ENCODE measurements at places on chromosomes 13 and 19. TPM values are rescaled to one million over a fixed set of nuclear protein-coding genes. Genes with fewer than 3 reads are reported as not detected.

DNA sequence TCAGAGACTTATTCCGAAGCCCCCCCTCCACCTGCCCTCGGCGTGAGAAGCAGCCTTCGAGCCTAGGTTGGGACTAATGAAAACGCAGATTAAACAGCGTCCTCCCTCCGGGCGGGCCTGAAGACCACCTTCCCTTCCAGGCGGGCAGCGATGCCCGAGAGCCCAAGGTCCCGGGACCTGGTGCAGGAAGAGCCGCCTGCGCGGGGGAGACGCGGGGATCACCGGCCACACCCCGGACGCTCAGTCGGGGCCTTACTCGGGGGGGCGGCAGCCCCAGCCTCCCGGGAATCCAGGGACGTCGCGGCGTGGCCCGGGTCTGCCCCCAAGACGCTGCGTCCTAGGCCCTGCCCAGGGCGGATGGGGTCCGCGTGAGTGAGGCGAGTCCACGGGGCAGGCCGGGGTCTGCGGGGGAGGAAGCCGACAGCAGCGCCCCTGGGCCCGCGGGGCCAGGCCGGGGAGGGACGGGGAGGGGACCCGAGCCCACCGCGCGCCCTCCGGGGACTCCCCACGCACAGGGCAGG is 33.3 kb upstream of the SPACA7 start:
- no peaks in the 10 kb centered on the region for H3K36me3 ChIP-seq
- H3K4me3 ChIP-seq: no peak overlapping the region
- no peak overlapping the region for H3K27ac ChIP-seq
- peaks cover 22% of the 10 kb centered on the region for H3K27me3 ChIP-seq

DNA sequence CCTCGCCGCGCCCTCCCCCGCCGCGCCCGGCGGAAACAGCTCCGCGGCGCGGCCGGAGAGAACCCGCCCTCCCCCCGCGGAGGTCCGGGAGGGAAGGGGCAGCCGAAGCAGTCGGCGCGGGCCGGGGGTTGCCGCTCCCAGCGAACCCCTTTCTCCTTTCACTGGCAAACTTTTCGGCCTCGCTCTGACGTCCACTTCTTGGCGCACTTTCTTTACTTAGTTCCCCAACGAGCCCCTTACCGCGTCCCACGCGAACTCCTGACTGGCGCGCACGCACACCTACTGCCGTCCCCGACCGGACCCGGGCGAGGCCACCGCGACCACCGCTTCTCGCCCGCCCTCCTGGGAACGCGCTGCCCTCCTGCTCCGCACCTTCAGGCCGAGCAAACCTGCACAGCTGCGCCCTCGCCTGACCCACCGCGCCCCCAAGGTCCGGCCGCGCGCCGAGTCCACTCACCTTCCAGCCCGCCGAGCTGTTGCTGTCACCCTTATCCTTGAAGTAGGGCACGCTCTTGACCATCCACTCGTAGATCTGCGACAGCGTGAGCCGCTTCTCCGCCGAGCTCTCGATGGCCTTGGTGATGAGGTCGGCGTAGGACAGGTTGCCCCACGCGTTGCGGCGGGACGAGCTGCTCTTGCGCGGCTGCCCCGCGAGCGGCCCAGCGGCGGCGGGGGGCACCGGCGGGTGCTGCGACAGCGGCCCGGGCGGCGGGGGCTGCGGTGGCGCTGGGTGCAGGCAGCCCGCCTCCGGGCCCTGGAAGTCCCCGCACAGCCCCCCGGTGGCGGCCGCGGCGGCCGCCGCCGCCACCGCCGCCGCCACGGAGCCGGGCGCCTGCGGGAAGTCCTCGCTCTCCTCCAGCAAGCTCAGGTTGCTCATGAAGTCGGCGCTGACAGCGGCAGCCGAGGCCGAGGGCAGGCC is 1.1 kb downstream of the FOXO1 start:
- peak overlapping the region; percentile 88 for H3K4me3 ChIP-seq
- H3K36me3 ChIP-seq: peaks cover 20% of the 10 kb centered on the region
- peak; percentile 46 for DNase-seq

The ZBTB32 gene
- 15.4 TPM for total RNA-seq

DNA sequence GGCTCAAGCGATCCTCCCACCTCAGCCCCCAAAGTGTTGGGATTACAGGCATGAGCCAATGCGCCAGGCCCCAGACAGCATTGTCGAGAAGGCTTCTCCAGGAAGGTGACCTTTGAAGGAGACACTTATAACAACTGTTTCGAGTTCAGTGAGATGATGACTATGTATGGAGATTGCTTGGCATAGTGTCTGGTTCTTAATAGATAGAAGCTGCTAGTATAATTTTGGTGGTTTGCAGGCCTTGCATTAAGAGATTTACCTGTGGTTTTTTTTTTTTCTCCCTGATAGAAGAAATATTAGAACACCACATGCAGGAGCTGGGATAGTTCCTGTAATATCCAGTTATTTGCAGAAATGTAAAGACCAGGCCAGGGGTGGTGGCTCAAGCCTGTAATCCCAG is 3.7 kb downstream of the MARCHF2 start:
- peaks cover 9% of the 10 kb centered on the region for H3K4me1 ChIP-seq
- no peak for DNase-seq
- H3K4me3 ChIP-seq: no peak overlapping the region
- H3K27me3 ChIP-seq: no peaks in the 10 kb centered on the region
- no peak overlapping the region for H3K27ac ChIP-seq

- H3K36me3 ChIP-seq: peaks cover 52% of the 10 kb centered on the region
- H3K4me1 ChIP-seq: peaks cover 8% of the 10 kb centered on the region
- no peaks in the 10 kb centered on the region for H3K27me3 ChIP-seq
- H3K4me3 ChIP-seq: no peak overlapping the region
- H3K27ac ChIP-seq: no peak overlapping the region
Observed at GRCh38 chr13:102620516-102620915, 23.7 kb downstream of the TPP2 start.

The APOE gene
- total RNA-seq: 0.45 TPM

GRCh38 chr13:49786401-49787008 is 6.0 kb downstream of the KPNA3 start:
- H3K36me3 ChIP-seq: peaks cover 12% of the 10 kb centered on the region
- no peak overlapping the region for H3K4me3 ChIP-seq
- DNase-seq: no peak
- H3K27me3 ChIP-seq: no peaks in the 10 kb centered on the region
- no peak overlapping the region for H3K27ac ChIP-seq

GRCh38 chr13:72284791-72285190 is 417.8 kb upstream of the DACH1 start:
- H3K4me1 ChIP-seq: no peaks in the 10 kb centered on the region
- H3K36me3 ChIP-seq: no peaks in the 10 kb centered on the region
- DNase-seq: no peak
- no peak overlapping the region for H3K27ac ChIP-seq
- H3K27me3 ChIP-seq: no peaks in the 10 kb centered on the region
- H3K4me3 ChIP-seq: no peak overlapping the region

DNA sequence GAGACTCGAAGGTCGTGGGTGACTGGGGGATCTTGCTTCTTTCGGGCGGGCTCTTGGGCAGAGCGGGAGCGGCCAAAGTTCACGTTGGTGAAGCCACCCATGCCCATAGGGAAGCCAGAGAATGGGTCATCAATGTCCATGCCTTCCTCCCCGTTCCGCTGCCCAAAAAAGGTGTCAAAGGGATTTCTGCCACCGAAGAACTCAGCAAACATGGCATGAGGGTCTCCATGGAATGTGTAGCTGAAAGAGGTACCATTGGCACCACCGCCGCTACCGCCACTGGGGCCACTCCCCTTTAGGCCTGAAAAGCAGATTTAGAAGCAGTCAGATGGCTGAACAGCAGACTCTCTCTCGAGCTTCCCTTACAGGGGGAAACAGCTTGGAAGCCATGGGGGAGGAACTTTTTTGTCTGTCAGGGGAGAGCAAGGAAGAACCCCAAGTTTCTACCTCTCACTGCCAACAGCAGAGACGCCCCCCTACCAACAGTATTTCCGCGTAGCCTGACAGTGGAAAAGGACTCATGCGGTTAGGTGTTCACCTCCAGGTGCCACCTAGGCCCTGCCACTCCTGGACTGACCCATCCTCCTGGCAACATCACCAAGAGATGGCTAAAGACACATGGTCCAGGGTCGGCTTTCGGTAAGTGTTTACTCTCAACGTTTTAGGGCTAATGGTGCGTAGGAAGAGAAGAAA is 1.3 kb downstream of the DNAJB1 start:
- H3K27me3 ChIP-seq: no peaks in the 10 kb centered on the region
- H3K36me3 ChIP-seq: peaks cover 35% of the 10 kb centered on the region
- DNase-seq: no peak

- peaks cover 4% of the 10 kb centered on the region for H3K36me3 ChIP-seq
- H3K27me3 ChIP-seq: peaks cover 53% of the 10 kb centered on the region
- H3K27ac ChIP-seq: no peak overlapping the region
- no peak for DNase-seq
- no peak overlapping the region for H3K4me3 ChIP-seq
Observed at GRCh38 chr19:2491130-2491801, 15.3 kb downstream of the GADD45B start.

The MAP4K1 gene
- 282 TPM for total RNA-seq

DNA sequence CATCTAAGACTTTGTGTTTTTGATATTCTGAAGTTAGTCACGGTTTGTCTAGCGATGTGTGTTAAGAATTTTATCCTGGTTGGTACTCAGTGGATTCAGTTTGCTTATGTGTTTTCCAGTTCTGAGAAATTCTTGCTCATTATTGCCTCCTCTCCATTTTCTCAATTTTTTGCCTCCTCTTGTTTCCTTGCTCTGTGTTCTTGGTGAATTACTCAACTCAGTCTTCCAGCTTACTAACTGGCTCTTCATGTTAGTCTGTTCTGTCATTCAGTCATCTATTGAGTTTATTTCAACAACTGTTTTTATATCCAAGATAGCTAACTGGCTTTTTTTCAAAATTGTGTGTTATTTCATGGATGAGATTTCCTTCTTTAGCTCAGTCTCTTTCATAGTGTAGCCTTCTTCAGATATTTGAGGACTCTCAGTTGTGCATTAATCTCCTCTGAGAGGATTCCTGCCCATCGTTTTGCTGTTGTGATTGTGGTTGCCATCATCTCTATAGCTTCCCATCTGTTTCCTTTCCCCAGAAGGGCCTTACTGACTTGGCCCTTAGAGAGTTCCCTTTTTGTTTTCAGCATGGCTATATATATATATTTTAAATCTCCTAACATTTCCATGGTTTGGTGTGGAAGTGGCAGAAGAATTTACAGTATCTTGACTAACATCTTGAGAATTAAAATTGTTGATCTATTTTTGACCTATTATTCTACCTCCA is 6.2 kb downstream of the SETDB2 start:
- no peak for DNase-seq
- no peak overlapping the region for H3K27ac ChIP-seq
- no peak overlapping the region for H3K4me3 ChIP-seq
- H3K27me3 ChIP-seq: no peaks in the 10 kb centered on the region
- H3K36me3 ChIP-seq: peaks cover 58% of the 10 kb centered on the region

GRCh38 chr13:41274881-41275280 is 11.5 kb upstream of the MTRF1 start:
- peaks cover 16% of the 10 kb centered on the region for H3K4me1 ChIP-seq
- H3K36me3 ChIP-seq: peaks cover 11% of the 10 kb centered on the region
- no peaks in the 10 kb centered on the region for H3K27me3 ChIP-seq
- no peak overlapping the region for H3K27ac ChIP-seq

The N4BP2L1 gene
- 32.0 TPM for total RNA-seq

The FGF21 gene
- total RNA-seq: not detected

DNA sequence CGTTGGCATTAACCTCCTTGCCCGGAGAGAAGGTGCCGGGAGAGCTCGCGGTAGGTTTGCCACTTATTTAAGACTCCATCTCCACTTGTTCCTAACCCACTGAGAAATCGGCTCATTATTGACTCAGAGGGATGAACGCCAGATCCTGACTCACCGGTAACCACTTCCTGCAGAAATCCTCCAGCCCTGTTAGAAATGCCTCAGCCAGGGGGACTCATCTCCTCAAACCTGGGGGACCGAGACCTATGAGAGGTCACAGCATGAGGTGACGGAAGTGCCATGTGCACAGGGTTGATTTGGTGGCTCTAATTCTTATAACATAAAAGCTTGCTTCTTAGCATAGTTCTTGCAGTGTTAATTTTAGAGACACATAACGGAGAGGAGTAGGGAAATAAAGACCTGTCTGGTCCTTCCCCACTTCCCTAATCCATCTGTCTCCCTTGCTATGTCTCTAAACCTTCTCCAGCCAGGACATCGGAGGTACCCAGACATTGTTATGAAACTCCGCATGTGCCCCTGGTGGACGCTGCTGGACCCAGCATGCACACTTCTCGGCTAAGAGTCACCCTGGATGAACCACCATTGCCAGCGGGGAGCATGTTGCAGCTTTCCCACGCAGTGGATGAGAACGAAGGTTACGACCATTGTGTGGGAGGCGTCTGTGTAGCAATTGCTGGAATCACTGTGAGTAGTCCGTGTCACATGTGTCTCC is 158.9 kb downstream of the EFNB2 start:
- H3K27ac ChIP-seq: no peak overlapping the region
- H3K4me1 ChIP-seq: no peaks in the 10 kb centered on the region
- H3K36me3 ChIP-seq: no peaks in the 10 kb centered on the region
- H3K27me3 ChIP-seq: peaks cover 3% of the 10 kb centered on the region
- no peak for DNase-seq

DNA sequence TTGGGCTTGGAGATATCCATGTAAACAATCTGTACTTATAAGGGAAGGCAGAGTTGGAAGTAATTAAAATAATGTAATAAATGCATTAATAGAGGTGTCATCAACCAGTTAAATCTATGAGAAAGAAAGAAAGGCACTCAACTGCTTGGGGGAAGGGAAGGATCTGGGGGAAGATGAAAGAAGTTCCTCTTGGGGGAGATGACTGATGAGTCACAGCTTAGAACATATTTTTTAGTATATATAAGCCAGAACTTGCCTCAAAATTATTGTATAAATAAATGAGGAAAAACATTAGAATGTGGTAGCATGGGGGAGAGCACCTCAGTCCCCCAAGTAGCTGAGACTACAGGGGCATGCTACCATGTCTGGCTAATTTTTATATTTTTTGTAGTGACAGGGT is 205.8 kb downstream of the GGACT start:
- H3K36me3 ChIP-seq: peaks cover 2% of the 10 kb centered on the region
- no peak overlapping the region for H3K27ac ChIP-seq
- H3K4me3 ChIP-seq: no peak overlapping the region
- no peaks in the 10 kb centered on the region for H3K27me3 ChIP-seq

DNA sequence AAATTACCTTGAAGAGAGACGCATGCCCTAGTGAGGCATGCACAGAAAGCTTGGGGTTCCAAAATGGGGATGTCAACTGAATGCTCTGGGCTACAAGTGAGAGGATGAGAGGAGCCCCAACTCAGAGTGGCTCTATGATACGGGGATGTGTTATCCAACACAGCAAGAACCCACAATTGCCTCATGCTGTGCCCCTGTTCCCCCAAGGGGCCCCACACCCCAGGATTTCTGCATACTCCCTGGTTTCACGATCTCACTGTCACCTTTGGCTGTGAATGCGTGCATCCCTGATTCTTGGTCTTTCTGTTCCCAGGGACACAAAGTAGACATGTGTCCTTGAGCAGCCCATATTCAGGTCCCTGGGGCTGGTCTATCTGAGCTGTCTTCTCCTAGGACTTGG is 29.3 kb downstream of the WDR88 start:
- H3K4me3 ChIP-seq: no peak overlapping the region
- H3K27ac ChIP-seq: peak overlapping the region; percentile 88
- H3K4me1 ChIP-seq: peaks cover 41% of the 10 kb centered on the region
- no peaks in the 10 kb centered on the region for H3K27me3 ChIP-seq
